ENCODE measurements at places on chromosomes 6 and 20.

- no peak for DNase-seq
Measured at GRCh38 chr6:112154711-112155110, 67.3 kb downstream of the FAM229B start.

DNA sequence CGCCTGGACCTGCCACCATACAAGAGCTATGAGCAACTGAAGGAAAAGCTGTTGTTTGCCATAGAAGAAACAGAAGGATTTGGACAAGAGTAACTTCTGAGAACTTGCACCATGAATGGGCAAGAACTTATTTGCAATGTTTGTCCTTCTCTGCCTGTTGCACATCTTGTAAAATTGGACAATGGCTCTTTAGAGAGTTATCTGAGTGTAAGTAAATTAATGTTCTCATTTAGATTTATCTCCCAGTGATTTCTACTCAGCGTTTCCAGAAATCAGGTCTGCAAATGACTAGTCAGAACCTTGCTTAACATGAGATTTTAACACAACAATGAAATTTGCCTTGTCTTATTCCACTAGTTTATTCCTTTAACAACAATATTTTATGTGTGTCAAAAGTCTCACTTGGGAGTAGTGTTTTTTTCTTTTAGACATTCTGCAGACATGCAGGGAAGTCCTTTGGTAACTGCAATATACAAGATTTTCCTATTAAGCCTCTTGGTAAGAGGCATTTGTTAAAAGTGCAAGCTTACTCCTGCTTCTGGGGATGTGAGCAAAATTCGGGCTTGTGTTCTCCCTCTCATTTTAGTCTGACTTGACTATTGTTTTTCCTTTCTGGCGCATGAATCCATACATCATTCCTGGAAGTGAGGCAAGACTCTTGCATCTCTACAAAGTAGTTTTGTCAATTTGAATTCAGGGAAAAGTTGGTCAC lies 8.4 kb upstream of the DYNLRB1 start:
- no peak for DNase-seq

DNA sequence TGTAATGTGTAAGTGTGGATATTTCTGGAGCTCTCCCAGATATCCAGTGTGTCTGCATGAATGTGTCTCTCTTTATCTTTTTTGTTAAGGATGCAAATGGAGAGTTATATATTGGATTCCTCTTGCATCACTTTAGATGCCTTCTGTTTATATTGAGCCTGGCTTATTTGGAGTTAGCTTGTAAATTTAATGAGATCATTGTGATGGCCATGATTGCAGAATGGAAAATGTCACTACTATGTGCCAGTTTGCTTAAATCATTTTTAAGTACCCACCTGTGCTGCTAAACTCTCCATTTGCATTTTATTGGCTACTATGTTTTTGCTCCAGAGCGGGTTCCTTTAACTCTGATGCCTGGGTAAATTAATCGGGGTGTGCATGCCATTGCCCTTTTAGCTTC lies 334.8 kb downstream of the UTRN start:
- DNase-seq = no peak

- DNase-seq = no peak
Measured at GRCh38 chr6:208938-209337, 83.3 kb upstream of the DUSP22 start.

DNA sequence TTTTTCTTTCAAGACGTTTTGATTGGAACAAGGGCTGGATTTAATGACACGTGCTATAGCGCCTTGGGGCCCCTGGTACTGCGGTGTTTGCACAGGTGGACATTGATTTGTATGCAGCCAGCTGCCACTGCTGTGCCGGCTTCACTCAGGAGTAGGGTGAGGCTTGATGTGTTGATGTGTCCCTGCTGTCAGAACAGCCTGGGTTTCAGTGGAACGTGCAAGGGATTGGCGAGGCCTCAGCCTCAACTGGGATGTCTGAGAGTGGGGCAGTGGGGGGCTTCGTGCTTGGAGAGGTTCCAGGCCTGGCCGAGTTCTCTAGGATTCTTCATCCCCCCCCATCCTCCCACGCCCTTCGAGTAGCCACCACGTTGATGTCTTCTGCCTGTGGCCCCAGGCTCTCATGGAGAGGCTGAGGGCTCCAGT lies 23.0 kb downstream of the PYGB start:
- DNase-seq = no peak

DNA sequence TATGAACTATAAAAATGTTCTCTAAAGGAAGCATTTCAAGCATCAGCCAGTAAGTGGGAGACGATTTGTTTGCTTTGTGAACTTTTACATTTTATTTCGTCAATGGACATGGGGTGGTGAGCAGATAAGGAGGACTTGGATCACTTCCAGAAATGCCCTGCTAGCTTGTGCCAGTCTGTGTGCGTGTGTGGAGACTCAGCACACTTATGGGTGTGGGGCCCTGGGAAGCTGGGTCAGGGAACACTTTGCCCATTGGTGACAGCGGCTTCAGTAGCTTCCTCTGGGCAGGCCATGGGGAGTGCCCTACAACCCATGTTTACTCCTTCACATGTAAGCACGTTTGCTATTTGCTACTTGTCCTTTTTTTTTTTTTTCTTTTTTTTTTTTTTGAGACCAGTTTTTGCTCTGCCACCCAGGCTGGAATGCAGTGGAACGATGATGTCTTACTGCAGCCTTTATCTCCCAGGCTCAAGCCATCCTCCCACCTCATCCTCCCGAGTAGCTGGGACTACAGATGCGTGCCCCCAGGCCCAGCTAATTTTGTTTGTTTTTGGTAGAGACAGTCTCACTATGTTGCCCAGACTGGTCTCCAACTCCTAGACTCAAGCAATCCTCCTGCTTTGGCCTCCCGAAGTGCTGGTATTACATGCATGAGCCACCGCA lies 24.2 kb downstream of the PRDM1 start:
- DNase-seq = no peak

GRCh38 chr20:64224351-64225170 lies 31.0 kb upstream of the PCMTD2 start:
- DNase-seq = peak; percentile 81

GRCh38 chr6:5459346-5459745 lies 198.0 kb downstream of the FARS2 start:
- no peak for DNase-seq

GRCh38 chr6:27375613-27376079 lies 12.9 kb upstream of the ZNF391 start:
- no peak for DNase-seq

GRCh38 chr6:28401172-28401571 lies 1.6 kb upstream of the ZSCAN12 start:
- DNase-seq = no peak

- DNase-seq = no peak
Measured at GRCh38 chr6:75786152-75786551, 37.1 kb downstream of the MYO6 start.

DNA sequence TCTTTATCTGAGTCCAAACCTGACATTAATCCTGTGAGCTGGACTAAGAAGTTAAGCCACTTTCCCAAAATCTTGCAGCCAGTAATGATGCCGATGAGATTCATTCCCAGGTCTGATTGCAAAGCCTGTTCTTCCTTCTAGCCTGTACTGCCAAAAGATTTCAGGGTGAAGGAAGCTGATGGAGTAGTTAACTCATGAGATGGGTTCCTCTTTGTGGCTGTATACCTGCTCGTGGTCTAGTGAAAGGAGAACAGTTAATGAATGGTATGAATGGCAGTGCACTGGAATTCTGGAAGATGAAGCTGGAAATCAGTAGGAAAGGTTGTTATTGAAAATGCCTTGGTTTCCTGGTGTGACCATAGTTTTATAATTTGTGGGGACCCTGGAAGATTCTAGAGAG lies 112.0 kb downstream of the FYN start:
- no peak for DNase-seq

GRCh38 chr6:16756660-16757255 lies 4.5 kb downstream of the ATXN1 start:
- no peak for DNase-seq

DNA sequence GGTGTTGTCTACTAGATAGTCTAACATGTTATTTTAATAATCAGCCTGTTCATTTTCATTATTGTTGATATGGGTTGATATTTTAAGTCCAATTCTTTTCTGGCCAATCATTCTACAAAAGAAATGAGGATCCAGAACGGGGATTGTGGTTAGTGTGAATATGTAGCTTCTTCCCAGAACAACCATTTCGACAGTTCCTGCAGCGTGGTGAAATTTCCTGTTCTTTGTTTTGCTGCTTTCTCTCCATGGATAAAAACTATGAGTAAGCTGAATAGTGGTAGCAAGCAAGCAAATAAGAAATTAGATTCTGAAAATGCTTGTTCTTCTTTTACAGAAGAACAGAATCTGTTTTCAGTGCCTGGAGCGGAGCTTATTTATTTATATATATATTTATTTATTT lies 65.5 kb upstream of the F13A1 start:
- DNase-seq = no peak

- no peak for DNase-seq
Measured at GRCh38 chr6:14656649-14657048, 539.1 kb downstream of the CD83 start.

DNA sequence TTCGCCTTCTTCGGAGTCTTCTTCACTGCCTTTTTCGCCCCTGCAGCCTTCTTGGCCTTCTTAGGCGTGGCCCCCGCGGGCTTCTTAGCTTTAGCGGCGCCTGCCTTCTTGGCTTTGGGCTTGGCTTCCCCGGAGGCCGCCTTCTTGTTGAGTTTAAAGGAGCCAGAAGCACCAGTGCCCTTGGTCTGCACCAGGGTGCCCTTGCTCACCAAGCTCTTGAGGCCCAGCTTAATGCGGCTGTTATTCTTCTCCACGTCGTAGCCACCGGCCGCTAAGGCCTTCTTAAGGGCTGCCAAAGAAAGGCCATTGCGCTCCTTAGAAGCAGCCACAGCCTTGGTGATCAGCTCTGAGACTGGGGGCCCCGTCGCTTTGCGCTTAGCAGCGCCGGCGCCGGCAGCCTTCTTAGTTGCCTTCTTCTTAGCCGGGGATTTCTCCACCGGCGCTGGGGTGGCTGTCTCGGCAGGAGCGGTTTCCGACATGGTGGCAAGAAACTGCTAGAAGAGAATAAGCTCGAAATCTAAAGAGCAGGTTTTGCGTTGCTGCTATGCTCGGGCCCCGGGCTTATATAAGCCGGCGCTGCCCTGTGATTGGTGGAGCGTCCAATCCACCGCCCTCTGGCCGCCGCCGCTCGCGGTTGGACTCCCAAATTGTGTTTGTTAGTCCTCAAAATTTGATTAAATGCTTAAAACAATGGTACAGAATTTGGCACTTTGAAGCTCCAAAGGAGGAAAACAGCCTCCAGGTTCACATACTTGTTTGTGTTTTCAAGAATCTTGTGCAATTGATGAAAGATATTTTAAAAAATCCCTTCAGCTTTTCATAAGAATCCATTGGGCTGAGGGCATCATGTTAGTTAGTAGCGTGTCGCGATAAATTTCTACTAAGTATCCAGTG lies 44.9 kb downstream of the OR2B2 start:
- no peak for DNase-seq

- DNase-seq = no peak
Measured at GRCh38 chr6:124482071-124482491, 480.2 kb upstream of the RNF217 start.

DNA sequence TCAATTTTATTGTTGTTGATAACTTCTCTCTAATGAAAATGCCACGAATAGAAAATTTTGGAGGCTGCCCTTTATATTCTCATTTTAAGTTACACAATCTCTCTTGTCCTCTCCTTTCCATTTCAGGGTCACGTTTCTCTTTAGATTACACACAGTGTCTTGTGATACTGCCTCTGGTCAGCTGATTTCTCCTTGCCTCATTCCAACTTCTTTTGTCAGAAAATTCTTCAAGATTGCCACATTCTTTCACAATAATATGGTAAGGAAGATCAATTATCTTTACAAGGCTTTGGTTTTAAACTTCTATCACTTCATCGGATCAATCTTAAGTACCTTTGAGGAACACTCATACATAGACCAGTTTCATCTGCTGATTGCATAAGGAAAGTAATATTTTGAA lies 370.3 kb downstream of the RFPL4B start:
- no peak for DNase-seq

DNA sequence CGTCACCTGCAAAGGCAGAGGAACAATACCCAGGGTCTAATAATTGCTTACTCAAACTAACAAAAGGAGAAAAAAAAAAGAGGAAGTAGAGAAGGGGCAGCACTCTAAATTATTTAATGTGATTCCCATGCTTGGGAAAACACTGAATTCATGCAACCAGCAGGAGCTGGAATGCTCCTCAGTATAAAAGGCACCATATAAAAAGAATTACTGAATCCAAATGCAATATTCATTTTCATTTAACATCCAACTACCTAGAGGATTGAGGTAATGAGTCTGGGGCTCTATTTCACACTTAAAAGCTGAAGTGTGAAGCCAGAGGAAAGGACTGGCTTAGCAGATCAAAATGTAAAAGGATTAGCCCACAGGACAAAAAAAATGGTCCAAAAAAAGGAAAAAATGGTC lies 8.7 kb downstream of the B4GALT5 start:
- DNase-seq = no peak

DNA sequence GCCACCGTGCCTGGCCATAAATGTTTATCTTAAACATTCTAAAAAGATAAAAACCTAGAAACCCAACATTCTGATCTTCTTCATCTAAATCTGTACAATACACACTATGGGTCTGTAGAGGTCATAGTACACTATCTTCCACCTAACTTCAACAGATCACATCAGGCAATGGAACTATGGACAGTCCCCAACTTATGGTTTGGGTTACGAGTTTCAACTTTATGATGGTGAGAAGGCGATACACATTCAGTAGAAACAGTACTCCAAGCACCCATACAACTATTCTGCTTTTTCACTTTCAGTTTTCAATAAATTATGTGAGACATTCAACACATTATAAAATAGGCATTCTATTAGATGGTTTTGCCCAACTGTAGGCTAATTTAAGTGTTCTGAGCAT lies 23.1 kb downstream of the FKBP5 start:
- DNase-seq = no peak

DNA sequence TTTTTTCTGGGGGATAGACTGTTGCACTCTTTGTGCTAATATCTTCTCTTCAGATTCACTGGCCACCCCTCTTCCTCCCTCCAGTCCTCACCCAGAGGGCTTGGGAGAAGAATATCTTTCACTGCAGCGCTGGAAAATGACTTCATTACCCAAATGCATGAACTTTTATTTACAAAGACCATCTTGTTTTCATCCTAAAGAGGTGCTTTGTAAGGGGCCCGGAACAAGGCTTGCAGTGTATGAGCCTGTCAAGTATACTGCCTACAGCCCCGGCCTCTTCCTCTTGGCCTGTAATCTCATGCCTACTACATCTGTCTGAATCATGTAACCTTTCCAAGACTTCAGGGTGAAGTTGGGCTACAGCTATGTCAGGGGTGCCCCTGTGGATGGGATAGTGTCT lies 554 bp upstream of the LAMA4 start:
- no peak for DNase-seq

- DNase-seq = no peak
Measured at GRCh38 chr20:35975576-35976373, 7.4 kb downstream of the CNBD2 start.

DNA sequence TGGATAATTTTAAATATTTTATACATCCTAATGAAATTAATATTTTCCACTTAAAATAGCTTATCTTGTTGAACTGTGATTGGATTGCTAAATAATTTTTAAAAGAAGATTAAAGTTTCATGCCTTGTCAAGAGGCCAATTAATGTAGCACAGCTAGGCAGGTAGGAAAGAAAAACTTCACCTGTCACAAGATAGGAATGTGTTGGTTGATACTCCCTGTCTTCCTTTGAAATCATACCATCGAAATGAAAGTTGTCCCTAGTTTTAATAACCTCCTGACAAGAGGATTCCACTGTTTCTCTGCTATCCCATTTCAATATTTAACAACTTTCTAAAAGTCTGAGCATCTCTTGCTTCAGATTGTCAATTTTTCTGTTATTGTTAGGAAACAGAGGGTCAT lies 80.8 kb downstream of the BMP6 start:
- no peak for DNase-seq

Data from GM04504 (cell line).